NCI-H2171 (cell line): ENCODE measurements at places on chromosomes 4 and X.

GRCh38 chrX:20437683-20438082 lies 171.0 kb upstream of the RPS6KA3 start:
- no peak for DNase-seq

DNA sequence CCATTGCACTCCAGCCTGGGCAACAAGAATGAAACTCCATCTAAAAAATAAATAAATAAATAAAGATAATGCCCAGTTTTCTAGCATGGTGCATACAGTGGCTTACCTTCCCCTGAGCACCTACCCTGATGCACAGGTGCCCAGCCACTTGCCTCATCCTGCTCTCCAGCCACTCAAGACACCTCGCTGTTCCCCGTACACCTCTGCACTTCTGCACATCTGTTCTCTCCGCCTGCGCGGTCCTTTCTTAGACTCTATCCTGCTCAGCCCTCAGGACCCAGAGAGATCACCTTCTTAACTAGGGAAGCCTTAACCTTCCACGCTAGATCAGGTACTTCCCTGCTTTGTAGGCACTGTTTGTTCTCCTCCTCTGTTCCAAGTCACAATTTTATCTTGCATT lies 2.9 kb downstream of the EVC start:
- no peak for DNase-seq

- DNase-seq, result no peak
Measured at GRCh38 chr4:187961171-187961570, 34.4 kb upstream of the ZFP42 start.

GRCh38 chrX:139025816-139026215 lies 314.3 kb upstream of the FGF13 start:
- no peak for DNase-seq

DNA sequence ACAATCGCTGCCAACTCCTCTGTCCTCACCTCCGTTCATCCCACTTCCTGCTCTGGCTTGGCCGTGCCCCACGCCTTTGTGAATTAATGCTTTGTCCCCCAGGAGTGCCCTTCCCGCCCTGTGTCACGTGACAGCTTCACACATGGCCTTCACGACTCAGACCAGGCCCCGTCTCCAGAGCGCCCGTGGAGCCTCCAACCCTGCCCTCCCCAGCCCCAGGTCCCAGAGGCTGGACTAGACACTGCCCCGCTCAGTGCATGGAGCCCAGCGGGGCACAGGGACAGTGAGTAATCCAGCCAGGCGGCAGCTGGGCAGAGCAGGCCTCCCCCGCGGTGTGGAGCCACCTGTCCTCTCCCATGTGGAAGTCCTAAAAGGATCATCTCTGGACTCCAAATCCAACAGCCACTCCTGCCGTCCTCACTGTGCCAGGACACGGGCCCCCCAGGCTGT lies 7.4 kb downstream of the ADRA2C start:
- no peak for DNase-seq

DNA sequence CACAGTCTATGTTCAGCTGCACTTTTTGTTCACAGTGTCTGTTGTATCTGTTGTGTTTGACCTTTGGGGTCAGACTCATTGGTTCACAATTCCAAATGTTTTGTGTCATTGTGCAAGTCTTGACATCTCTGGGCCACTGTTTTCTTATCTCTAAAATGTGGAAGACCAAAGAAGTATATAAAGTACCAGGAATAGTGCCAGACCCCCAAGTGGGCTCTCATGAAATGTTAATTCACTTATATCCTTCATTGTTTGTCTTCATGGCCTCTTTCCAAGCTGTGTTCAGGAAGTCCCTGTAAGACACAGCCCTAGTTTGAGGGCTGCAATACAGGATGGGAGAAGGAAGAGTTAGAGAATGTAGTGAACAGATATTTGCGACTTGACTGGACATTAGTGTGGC lies 468.3 kb upstream of the BOD1L1 start:
- DNase-seq, result no peak

- DNase-seq, result no peak
Measured at GRCh38 chr4:44632733-44633132, 18.7 kb downstream of the YIPF7 start.

DNA sequence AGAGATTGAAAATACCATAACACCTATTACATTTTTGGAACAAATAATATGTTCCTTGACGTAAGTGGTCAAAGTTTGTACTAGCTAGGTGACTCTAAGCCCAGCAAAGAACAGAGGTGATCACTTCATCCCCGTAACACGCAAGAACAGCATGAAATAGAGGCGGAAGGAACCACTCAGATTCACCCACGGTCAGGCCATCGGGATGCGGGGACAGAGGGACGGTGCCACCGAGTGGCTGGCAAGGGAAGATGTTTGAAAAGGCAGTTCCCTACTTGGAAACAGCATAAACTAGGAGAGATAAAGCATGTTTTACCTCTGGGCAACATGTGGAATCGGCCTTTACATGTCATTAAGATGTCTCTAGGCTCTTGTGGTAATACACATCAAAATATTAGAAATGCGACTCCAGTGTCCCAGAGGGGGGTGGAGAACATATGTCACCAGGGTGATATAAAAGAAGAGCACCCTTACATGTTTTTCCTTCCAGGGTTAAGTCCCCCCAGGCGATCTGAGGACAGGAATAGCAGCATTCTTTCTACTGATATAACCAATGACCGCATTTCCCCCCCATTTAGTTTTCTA lies 84.0 kb downstream of the PHKA2 start:
- no peak for DNase-seq

DNA sequence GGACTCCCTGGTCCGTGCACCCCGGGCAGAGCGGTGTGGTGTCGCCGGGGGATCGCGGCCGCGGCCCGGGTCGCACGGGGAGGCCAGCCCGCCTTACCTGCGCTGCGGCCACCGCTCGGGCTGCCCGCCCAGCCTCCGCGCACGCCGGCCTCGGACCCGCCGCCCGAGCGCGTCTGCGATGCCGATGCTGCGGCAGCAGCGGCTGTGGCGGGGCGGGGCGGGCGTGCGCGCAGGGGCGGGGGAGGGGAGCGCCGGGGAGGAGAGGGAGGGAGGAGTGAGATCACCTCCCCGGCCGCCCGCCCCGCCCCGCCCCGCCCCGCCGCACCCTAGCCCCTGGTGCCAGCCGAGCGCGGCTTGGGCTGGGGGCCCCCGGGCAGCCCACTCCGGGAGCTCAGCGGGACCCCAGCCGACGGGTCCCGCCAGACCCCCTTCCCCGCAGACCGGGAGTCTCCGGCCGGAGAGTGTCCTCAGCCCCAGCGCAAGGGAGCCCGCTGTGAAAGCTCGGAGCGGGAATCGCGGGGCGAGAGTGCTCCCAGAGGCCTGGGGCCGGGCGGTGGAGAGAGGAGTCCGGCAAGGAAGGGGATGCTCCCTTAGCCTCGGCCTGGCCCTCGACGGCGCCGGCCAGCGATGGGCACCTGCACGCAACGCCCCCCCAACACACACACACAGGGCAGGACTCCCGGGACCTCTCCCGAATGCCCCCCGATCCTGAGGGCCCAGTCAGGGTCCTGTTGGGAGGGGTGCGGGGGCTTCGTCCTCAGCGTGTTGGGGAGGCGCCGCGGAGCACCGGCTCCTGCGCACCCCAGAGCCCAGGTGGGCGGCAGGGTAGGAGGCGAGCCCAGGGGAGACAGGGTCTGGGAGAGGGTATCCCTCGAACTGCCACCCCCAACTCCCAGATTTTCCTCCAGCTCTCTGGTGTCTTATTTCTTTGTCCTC lies at the start of gene L1CAM:
Gene L1CAM (minus strand): TSS at position 206 of the 936 bp plus-strand sequence. CDS start 10,337 bp downstream, outside the sequence.
- DNase-seq, result no peak

DNA sequence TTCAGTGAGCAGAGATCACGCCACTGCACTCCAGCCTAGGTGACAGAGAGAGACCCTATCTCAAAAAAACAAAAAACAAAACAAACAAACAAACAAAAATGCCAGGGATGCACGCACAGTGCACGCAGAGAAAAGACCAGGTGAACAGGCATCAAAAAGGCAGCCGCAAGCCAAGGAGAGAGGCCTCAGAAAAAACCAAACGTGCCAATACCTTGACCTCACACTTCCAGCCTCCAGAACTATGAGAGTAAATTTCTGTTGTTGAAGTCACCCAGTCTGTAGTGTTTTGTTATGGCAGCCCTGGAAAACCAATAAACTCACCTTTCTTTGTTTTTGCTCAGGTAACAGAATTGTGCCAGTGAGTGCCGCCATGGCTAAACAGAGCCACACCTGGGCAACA lies 66.0 kb downstream of the CHRNA9 start:
- DNase-seq, result no peak

GRCh38 chr4:124757126-124757525 lies 44.6 kb upstream of the ANKRD50 start:
- DNase-seq, result no peak

DNA sequence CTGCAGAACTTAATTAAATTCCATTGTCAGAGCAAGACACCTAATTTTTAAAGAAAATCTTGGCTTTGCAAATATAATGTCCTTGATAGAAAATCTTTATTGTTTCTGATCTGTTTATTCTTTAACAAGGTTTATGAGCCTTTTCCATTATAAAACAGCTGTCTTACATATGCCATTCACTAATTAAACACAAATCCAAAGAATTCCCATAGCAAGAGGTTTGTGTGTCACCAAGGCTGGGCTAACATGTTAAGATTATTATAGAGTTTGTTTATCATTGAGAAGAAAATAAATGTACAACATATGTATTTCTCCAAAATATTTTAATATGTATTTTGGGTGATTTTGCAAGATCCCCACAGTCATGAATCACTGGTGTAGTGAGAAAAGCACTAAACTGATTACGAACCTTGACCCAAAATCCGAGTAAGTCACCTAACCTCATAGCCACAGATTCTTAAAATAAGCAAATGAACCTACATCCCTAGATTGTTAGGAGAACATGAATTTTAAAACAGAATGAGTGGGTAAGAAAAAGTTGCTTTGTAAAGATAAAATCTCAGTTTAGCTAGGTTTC lies 694.8 kb upstream of the INTU start:
- no peak for DNase-seq

- DNase-seq, result no peak
Measured at GRCh38 chr4:113481820-113482219, 279.7 kb downstream of the CAMK2D start.

DNA sequence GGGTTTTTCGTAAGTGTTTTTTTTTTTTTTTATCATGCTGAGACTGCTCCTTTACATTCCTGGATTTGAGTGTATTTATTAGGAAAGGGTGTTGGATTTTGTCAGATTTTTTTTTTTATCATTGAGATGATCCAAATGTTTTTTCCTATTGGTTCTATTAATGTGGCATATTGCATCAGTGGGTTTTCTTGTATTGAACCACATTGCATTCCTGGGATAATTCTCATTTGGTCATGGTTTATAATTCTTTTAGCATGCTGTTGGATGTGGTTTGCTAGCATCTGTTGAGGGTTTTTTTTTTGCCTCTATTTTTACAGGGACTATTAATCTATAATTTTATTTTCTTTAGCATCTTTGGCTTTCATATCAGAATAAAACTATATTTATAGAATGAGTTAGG lies 28.8 kb downstream of the COL4A5 start:
- DNase-seq, result no peak

DNA sequence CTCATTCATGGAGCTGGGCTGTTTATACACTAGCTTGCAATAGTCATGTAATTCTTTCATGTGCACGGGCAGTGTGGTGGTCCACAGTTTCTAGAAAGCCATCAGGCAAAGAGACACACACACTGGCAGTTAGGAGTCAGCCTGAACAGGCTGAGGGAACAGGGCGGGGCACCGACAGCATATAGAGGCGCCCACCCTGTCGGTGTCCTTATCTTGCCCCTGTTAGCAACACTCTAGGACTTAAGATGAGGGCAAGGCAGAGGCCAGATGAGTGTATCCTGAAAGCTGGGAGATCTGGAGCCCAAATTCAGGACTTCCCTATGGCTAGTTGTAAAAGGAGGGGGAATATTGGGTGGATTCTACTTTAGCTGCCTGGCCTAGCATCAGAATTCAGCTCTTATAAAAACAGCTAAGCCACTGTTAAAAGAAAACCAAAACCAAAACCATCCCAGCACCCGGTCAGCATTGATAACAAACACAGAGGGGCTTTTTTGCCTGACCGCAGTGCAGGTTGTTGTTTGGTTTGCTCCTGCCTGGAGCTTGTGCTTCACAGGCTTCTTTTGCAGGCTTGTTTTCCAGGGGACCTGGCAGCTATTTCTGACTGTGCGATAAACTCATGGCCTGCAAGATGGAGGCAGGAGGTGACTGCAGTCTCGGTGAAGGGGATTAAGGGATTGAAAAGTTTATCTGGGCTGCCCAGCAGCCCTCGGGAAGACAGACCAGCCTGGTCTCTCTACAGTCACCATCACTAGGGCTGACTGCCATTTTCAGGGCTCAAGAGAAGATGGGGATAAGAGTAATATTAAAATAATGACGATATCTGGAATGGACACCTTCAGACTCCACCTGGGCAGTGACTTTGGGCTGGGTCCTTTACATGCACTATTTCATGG lies 638.9 kb downstream of the MID1IP1 start:
- DNase-seq, result no peak

- no peak for DNase-seq
Measured at GRCh38 chr4:95422436-95422835, 126.3 kb downstream of the UNC5C start.

GRCh38 chr4:53595204-53595603 lies 3.9 kb upstream of the LNX1 start:
- DNase-seq, result no peak

DNA sequence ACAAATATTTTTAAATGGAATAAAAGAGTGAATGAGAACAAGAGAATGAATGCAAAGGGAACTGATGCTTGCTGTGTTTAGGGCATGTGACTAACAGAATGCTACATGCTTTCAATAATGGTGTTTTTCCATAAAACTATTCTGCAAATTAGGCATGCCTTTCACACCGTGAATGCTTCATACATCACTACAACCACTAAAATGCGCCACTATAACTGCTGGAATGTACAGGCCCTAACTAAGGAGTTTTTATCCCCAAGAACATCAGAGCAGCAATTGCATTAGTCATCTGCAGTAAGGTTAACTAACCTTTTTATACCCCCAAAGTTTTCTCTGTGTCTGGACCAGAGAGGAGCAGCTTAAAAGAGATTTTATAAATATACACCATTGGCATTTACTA lies 190.4 kb downstream of the ARAP2 start:
- DNase-seq, result no peak

DNA sequence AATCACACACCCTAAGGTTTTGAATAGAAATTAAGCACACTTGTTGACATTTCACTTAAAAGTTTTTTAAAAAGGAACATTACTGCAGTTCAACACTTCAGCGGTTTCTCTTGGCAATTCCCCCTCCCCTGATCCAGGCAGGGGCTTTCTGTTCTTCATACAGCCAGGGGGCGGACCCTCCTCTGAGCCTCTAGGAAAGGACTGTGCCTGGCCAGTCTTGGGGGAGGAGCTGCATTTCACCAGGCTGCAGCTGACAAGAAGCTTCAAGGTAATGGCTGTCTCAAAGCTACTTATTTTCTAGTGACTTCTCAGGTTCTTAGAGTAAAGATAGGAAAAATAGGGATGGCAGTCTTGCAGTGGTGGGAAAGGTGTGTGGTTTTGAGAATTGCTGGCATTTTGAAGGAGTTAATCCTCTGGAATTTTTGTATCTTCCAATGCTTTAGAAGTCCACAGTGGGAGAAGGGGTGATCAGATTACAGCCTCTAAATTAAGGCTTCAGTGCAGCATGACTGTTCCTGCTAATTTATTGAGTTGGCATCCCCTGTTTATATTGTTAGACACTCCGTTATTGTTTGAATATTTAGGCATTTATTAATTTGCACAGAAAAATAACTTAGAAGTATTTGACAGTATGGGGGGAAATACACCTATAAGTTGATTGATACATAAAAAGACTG lies 33.5 kb downstream of the PWWP3B start:
- no peak for DNase-seq

- no peak for DNase-seq
Measured at GRCh38 chrX:125289920-125290319, 29.8 kb upstream of the TEX13C start.
